ENCODE measurements at places on chromosomes 16 and 17. TPM values are rescaled to one million over a fixed set of nuclear protein-coding genes. Genes with fewer than 3 reads are reported as not detected.

KRT39 gene
- total RNA-seq, result not detected

HID1 gene
- total RNA-seq, result 1.3 TPM

- no peaks in the 10 kb centered on the region for H3K4me1 ChIP-seq
- DNase-seq, result no peak
Measured at GRCh38 chr17:3944485-3945388, 19.5 kb downstream of the ATP2A3 start.

- no peaks in the 10 kb centered on the region for H3K36me3 ChIP-seq
- peak overlapping the region; percentile 90 for H3K27ac ChIP-seq
- H3K4me1 ChIP-seq, result peaks cover 54% of the 10 kb centered on the region
- H3K4me3 ChIP-seq, result no peak overlapping the region
Measured at GRCh38 chr17:40597556-40598300, 32.5 kb upstream of the CCR7 start.

DNA sequence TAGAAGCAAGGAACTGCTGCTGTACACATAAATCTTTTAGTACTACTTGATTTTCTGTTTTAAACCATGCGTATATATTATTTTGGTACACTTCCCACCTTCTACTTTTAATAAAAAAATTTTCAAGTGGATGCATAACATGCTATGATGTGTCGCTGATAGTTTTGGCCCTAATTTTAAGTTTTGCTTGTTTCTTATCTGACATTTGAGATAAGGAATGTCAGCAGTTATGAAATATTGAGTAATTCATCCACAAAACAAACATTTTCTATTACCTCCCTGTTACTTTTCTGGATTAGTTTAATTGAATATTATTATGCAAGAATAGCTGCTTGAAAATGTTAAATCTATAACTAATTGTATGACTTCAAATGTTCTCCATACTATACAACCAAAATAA, 35.8 kb downstream of the N4BP1 start:
- no peaks in the 10 kb centered on the region for H3K36me3 ChIP-seq
- DNase-seq, result no peak
- H3K27ac ChIP-seq, result no peak overlapping the region

- no peaks in the 10 kb centered on the region for H3K27me3 ChIP-seq
- no peak for DNase-seq
- no peak overlapping the region for H3K4me3 ChIP-seq
- no peaks in the 10 kb centered on the region for H3K4me1 ChIP-seq
Measured at GRCh38 chr16:86455640-86456039, 54.7 kb upstream of the FOXF1 start.

GRCh38 chr17:72171703-72172667, 51.2 kb downstream of the SOX9 start:
- H3K27ac ChIP-seq, result no peak overlapping the region
- no peak overlapping the region for H3K4me3 ChIP-seq
- no peaks in the 10 kb centered on the region for H3K36me3 ChIP-seq
- H3K27me3 ChIP-seq, result no peaks in the 10 kb centered on the region
- no peaks in the 10 kb centered on the region for H3K4me1 ChIP-seq

DNA sequence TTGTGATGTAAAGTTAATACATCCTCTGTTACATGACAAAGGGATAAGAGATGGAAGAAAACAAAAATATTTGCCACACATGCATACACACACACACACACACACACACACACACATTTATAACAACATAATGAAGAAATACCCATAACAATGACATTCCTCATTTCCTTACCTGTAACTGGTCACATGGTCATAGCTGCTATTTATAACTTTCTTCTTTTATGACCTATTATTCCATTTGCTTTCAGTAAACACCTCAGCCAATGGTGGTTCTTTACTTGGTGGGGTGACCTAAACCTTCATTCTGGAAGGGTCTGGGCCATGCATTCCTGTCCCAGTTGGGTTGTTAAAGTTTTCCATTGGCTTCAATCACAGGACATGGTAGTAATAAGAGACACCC, 5.3 kb downstream of the MT2A start:
- peaks cover 7% of the 10 kb centered on the region for H3K4me1 ChIP-seq
- no peaks in the 10 kb centered on the region for H3K36me3 ChIP-seq
- H3K4me3 ChIP-seq, result no peak overlapping the region
- no peak for DNase-seq
- no peak overlapping the region for H3K27ac ChIP-seq
